NCI-H187 (cell line): ENCODE measurements at places on chromosomes 1 and 21.

DNA sequence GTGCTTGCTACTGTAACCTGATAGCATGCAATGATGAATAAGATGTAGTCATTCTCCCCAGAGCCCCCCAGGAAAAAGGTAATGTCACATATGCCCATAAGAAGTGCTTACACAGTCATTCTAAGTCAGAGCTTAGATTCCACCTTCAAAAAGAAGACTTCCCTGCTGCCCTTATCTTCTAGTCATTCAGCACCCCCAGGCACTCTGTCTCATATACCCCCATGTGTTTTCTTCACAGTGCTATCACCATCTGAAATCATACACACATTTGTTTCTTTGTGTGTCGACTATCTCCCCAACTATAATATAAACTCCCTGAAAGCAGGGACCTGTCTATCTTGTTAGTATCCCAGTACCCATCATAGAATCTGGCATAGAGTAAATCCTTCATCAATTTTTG, 16.2 kb upstream of the OTUD3 start:
- no peak for DNase-seq

DNA sequence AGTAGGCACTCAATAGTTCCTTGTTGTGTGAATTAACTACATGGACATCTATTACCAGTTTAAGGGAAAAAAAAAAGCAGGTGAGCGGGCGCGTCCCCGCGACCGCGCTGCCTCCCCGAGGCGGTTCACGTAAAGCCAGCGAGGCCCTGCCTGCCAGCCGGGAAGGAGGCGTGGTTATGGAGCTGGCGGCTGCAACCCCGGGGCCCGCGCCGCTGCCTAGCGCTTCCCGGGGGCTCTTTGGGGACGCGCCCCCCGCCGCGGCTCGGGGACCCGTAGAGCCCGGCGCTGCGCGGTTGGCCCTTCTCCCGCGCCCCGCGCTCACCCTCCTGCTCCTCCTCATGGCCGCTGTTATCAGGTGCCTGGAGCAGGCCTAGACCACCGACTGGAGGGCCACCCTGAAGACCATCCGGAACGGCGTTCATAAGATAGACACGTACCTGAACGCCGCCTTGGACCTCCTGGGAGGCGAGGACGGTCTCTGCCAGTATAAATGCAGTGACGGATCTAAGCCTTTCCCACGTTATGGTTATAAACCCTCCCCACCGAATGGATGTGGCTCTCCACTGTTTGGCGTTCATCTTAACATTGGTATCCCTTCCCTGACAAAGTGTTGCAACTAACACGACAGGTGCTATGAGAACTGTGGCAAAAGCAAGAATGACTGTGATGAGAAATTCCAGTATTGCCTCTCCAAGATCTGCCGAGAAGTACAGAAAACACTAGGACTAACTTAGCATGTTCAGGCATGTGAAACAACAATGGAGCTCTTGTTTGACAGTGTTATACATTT, 2.6 kb upstream of the CC2D1B start:
- peak; percentile 47 for DNase-seq

DNA sequence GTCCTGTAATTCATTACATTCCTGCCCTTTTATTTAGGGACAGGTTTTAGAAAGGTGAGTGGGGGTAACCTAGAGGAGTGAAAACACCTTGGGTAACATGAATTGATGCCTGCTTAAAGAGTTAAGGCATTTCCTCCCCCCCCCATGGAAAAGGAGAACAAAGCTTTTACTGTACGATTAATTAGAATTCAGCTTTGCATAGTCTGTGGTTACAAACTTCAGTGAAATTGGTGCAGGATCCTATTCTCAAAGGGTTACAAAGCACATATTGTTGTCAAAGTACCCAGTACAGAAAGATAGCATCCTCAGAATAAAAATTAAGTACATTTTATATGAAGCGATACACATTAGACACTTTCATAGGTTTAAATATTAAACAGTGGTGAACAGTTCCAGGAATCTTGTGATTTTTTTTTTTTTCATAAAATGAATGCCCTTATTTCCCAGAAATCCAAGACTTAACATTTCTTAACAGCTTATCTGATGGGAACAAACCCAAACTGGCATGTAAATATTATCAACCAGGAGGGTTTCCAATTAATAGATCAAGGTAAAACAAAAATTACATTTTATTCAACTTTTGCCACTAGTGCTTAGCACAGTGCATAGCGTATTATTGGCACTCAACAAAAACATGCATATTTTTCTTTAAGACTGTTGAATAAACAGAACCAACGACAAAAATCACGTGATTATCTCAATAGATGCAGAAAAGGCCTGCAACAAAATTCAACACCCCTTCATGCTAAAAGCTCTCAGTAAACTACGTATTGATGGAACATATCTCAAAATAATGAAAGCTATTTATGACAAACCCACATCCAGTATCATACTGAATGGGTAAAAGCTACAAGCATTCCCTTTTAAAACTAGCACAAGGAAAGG, 172.7 kb downstream of the PDE4B start:
- DNase-seq = no peak

DNA sequence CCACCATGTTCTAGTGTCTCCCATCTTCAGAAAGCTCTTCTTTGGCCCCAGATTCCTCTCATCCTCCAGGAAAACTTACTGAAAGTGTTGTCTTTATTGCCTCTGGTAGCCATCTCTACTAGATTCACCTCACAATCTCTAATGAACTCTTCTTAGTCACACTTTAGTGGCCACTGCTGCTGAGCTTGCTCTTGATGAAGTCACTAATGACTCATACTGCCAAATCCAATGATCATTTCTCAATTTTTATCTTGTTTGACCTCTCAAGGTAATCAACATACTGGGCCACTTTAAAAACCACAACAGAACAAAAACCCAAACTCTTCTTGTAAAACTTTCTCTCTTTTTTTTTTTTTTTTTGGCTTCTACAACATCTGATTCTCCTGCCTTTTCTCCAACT, 196.4 kb downstream of the LHX8 start:
- no peak for DNase-seq

DNA sequence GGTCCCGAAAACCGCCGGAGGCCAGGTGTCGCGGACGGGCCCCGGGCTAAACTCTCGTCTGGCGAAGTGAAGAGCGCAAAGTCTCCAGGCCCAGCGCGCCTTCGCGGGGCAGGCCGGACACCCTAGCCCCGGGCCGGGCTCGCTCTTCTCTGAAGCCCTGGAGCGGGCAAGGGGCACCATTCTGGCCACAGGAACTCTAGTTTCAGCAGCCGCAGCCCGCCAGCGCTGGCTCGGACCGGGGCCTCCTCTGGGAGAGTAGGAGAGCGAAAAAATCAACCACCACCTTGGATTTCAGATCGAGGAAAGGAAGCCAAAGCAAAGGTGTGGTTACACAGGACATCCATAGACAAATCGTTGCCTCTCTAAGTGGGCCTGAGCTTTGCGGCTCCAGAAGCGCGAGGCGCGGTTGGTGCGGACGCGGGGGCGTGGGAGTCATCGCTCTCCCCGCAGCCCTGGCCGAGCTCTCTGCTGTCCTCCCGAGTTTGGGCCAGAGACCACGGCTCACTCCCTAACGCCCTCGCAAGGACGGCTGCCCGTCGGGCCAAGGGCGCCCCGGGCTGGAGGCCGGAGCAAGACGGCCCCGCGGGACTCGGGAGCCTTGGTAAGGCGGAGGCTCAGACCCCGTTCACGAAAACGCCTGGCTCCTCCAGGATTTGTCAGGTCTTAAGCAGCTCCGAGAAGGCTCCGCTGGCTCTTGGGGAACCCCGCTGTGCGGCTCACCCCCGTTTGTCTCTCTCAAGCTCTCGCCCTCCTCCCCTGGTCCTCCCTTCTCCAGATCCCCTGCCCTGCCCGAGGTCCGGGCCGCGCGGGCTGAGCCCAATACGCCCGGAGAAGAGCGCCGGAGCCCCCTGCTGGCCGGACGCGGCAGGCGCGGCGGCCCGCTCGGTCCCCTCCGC, 132.9 kb upstream of the DPYD start:
- DNase-seq = peak; percentile 16

DNA sequence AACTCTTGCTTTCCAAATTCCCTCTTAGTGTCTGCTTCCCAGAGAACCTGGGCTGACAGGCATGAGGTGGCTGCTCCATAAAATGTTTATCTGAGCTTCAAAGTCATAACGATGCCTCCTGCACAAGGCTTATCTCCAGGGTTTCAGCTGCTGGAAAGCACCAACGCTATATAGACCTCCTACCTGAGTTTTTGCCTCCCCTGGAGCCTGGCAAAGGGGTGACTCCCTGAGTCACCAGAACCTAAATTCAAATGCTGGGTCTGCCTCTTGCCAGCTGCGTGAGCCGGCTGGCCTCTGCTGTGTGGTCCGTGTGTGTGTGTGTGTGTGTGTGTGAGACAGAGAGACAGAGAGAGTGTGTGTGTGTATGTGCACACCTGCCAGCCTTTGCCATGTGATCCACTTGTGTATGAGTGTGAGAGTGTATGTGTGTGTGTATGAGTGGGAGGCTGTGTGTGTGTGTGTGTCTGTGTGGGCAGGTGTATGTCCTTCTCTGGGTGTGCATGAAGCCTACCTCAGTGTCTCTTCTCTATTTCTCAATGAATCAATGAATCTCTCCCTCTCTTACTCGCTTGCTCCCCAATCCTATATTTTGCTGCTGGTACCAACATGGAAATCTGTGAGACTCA, 714.9 kb downstream of the MATN1 start:
- DNase-seq = peak; percentile 47

DNA sequence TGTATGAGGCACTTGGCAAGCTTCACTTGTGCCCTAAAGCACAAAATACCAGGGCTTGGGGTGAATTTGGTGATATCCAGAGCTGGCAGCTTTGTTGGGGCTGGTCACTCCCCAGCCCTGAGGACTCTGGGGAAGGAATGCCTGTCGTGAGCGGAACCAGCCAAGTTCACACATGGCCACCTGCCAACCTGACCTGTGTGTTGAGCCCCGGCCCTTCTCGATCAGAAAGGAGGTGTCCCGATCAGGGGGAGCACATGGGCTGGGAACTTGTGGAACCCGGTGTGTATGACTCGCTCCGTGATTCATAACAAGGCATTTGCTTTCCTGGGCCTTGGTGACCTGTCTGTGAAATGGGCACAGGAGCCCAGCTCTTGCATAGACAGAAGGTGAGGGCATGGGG, 43.1 kb downstream of the AGPAT3 start:
- DNase-seq = no peak

- no peak for DNase-seq
These were observed 130.4 kb downstream of the AK5 start for GRCh38 chr1:77412069-77412819.

- DNase-seq = no peak
These were observed 2.5 kb downstream of the OLIG2 start for GRCh38 chr21:33028287-33028670.

DNA sequence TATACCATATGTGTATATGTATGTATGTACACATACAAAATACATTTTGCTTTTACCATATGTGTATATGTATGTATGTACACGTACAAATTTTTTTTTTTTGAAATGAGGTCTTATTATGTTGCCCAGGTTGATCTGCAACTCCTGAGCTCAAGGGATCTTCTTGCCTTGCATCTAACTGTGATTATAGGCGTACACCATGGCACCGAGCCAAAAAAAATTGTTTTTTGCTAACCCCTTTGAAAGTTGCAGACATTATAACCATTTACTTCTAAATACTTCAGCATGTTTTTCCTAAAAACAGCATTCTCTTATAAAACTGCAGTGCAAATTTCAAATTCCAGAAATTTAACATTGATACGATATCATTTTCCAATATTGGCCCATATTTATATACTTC, 147.0 kb downstream of the POU2F1 start:
- no peak for DNase-seq

DNA sequence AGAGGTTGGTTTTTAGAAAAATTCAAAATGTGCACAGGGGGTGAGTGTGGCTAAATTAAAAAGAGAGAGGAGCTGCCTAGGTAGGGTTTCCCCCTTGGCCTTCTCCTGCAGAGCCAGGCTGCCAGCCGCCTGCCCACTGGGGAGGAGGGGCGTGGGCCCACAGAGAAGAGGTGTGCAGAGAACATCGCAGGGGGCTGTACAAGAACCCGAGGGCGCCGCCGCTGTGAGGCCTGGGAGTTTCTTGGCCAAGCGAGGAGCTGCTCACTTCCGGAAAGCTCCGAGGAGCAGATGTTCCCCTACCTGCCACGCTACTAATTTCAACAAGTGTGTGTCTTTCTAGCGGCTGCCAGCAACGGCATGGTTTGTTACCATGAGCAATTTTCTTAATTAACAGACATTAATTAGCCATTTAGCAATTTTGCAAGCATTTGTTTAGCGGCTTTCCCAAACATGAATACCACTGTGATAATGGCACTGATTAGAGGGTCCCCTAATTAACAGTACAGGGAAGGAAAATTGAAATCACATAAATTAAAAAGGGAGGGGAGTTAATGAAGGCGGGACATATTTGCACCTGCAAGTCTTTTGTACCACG, 59.7 kb downstream of the MRPL37 start:
- DNase-seq = no peak

- no peak for DNase-seq
These were observed 13.3 kb downstream of the DLGAP3 start for GRCh38 chr1:34916104-34916503.
